ENCODE measurements at places on chromosomes 12 and 14. TPM values are rescaled to one million over a fixed set of nuclear protein-coding genes. Genes with fewer than 3 reads are reported as not detected.

HOXC4 gene
- total RNA-seq = not detected

RNASE7 gene
- total RNA-seq = 0.55 TPM

LAG3 gene
- 0.60 TPM for total RNA-seq

TMEM179 gene
- 24.7 TPM for total RNA-seq

NINJ2 gene
- 0.93 TPM for total RNA-seq

TAS2R13 gene
- total RNA-seq = 12.4 TPM

SLCO1B1 gene
- not detected for total RNA-seq

GPD1 gene
- total RNA-seq = 28.3 TPM

SVOP gene
- 21.6 TPM for total RNA-seq

GLS2 gene
- total RNA-seq = 4.1 TPM

ACSS3 gene
- 21.3 TPM for total RNA-seq

RNASE4 gene
- total RNA-seq = 27.0 TPM

SERPINA3 gene
- 0.99 TPM for total RNA-seq

PCBP2 gene
- total RNA-seq = 469 TPM

RACGAP1 gene
- total RNA-seq = 49.2 TPM

SDS gene
- not detected for total RNA-seq

SDR9C7 gene
- total RNA-seq = 0.38 TPM

ETNK1 gene
- 106 TPM for total RNA-seq

KRT75 gene
- total RNA-seq = 0.71 TPM

PLEKHD1 gene
- 2.0 TPM for total RNA-seq

PZP gene
- not detected for total RNA-seq

SRGAP1 gene
- 13.7 TPM for total RNA-seq

RDH16 gene
- total RNA-seq = 1.0 TPM

PUS7L gene
- total RNA-seq = 35.8 TPM

USP44 gene
- 2.2 TPM for total RNA-seq

OTX2 gene
- 538 TPM for total RNA-seq

TTC7B gene
- 55.9 TPM for total RNA-seq

NTN4 gene
- total RNA-seq = 23.0 TPM

GARIN6 gene
- total RNA-seq = not detected

ANKRD13A gene
- 60.2 TPM for total RNA-seq

KLHL33 gene
- total RNA-seq = 0.99 TPM

ART4 gene
- 0.44 TPM for total RNA-seq

NPAS3 gene
- total RNA-seq = 12.0 TPM

RAD9B gene
- 1.9 TPM for total RNA-seq

B4GALNT3 gene
- 6.8 TPM for total RNA-seq

GALNT6 gene
- total RNA-seq = 7.5 TPM

GPHN gene
- total RNA-seq = 44.5 TPM

PFDN5 gene
- total RNA-seq = 295 TPM

RASSF8 gene
- 113 TPM for total RNA-seq

IL31 gene
- total RNA-seq = not detected

PPFIA2 gene
- 107 TPM for total RNA-seq

TROAP gene
- total RNA-seq = 6.2 TPM

ADAMTS20 gene
- total RNA-seq = 1.6 TPM

KRT3 gene
- total RNA-seq = 5.7 TPM

SETD1B gene
- total RNA-seq = 12.5 TPM

IAPP gene
- total RNA-seq = not detected

OR4K1 gene
- total RNA-seq = not detected

TDRD9 gene
- 11.0 TPM for total RNA-seq

WNT1 gene
- total RNA-seq = not detected

ENO2 gene
- total RNA-seq = 172 TPM

BRAP gene
- total RNA-seq = 25.7 TPM

MORN3 gene
- total RNA-seq = 0.99 TPM

RD3L gene
- total RNA-seq = 12.0 TPM

PKP2 gene
- 24.0 TPM for total RNA-seq

RFLNA gene
- 11.1 TPM for total RNA-seq

CEP170B gene
- total RNA-seq = 16.4 TPM

NACA gene
- 924 TPM for total RNA-seq

FOXN4 gene
- total RNA-seq = 3.4 TPM

SMARCD1 gene
- 115 TPM for total RNA-seq
